ENCODE measurements at places on chromosomes 3 and 15.

- no peak for DNase-seq
These were observed 5.8 kb downstream of the FMN1 start for GRCh38 chr15:33188641-33189257.

DNA sequence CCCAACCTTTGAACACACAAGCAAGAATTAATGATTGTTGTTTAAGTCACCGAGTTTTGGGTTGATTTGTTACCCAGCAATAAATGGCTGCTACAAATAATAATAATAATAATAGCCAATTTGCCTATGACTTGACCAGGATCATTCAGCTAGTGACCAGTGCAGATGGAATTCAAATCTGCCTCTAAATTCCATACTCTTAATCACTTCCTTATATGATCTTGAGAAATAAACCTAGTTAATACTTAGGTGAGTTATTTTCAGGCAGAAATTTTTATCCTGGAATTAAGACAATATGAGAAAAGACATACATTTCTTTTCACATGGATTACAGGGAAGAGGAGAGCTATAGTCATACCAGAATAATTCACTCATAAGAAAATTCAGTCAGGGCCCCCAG is 116.0 kb upstream of the GALNT15 start:
- no peak for DNase-seq

DNA sequence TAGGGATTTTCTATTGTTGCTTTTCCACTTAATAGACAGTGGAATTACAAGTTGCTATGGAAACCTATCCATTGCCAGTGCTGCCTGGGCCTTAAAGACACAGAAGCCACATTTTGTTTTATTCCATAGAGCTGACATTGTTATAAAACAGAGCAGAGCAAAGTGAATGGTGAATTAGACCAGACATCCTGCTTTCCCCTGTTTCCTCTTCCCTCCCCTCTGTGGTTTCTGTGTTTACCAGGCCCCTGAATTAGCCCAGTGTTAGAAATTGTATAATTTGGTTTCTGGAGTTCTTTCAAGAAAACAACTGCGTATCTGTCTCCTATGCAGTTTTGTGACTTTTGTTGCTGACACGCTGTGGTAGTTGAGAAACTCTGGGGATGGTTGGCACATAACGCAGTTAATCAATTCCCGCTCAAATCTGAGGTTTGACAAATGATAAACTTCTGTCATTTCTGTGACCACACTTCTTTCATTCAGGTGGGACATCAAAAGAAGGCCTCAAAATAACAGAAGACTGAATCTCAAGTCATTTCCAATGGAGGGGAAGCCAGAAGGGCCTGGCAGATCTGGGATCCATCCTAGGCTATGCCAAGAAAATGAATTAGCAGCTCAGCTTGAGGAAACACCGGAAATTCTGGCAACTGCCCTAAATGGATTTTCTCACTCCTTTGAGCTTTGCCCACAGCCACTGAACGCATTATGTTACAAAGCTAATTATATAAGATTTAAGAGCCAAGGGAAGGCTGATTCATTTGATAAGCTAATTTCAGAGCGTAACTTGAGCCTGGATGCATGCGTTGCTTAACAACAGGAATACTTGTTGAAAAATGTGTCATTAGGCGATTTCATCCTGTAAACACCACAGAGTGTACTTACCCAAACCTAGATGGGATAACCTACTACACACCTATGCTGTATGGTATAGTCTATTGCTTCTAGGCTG is 46.9 kb downstream of the NR1D2 start:
- DNase-seq = no peak

GRCh38 chr15:90037961-90038631 is 37.0 kb downstream of the ZNF710 start:
- DNase-seq = peak; percentile 12

- DNase-seq = no peak
These were observed 113.2 kb upstream of the TJP1 start for GRCh38 chr15:29935296-29936004.

- no peak for DNase-seq
These were observed 27.9 kb downstream of the ZNF710 start for GRCh38 chr15:90029024-90029423.

DNA sequence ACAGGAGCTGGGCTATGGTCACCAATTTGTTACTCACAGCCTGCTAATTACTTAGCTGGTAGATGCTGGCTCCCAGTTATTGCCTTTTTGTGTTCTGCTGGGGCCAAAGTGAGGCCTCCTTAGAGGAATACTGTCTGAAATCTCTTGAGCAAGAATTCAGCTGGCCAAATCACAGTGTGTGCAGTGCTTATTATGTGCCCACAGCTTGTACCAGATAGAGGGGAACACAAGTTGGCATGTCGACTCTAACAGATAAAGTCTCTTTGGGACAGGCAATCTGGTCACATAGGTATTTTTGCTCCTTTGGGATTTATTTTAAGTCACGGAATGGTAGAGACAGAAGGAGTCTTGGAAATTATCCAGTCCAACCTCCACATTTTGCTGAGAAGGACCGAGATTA is 6.3 kb upstream of the TMEM212 start:
- DNase-seq = no peak

All from right hindlimb (tissue), 1 donor.